ENCODE measurements at places on chromosomes 6 and 20. TPM values are rescaled to one million over a fixed set of nuclear protein-coding genes. Genes with fewer than 3 reads are reported as not detected.

The ECT2L gene
- not detected for total RNA-seq

The RIMS1 gene
- total RNA-seq = 0.21 TPM

The TMEM181 gene
- total RNA-seq = 33.5 TPM

The ETV7 gene
- not detected for total RNA-seq

The BCLAF1 gene
- 95.0 TPM for total RNA-seq

The POPDC3 gene
- total RNA-seq = 129 TPM

Data from myocyte (in vitro differentiated cells).